Left ventricle myocardium superior (tissue), 1 donor: ENCODE measurements at places on chromosomes 4 and X. TPM values are rescaled to one million over a fixed set of nuclear protein-coding genes. Genes with fewer than 3 reads are reported as not detected.

Gene CHRDL1
- total RNA-seq = 4.4 TPM

Gene DIPK2B
- 20.8 TPM for total RNA-seq

Gene LRP2BP
- total RNA-seq = 2.4 TPM

DNA sequence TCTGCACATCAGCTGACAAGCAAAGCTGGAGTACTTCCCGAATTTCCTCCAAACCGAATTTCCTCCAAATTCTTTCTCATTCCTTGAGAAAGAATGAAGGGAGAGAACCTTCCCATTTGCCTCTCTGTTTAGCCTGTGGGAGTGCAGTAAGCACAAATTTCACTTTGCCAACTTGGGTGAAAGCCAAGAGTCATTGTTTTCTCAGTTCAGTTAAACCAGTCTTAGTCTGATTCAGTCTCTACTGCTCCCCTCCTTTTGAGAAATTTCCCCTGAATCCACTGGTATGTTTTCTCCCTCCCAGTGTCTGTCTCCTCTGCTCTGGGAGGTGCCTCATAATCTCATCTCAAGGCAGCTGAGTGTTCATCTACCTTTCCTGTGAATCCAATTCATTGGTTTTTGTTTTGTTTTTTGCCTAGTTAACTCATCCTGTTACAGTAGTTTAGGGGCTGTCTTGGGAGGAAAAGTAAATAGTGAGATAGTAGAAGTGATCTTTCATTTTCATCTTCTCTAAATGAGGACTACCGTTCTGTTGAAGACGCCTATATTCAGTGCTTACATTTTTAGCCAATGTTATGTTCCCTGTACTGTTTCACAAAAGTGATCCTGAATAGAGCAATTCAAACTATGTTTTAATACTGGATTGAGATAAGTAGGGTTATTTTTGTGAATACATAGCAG is 49.0 kb downstream of the SYTL5 start:
- DNase-seq = no peak

- DNase-seq = no peak
Observed at GRCh38 chr4:24690436-24690835, 104.9 kb upstream of the SOD3 start.

GRCh38 chrX:154074199-154074598 is 23.3 kb downstream of the MECP2 start:
- DNase-seq = no peak

DNA sequence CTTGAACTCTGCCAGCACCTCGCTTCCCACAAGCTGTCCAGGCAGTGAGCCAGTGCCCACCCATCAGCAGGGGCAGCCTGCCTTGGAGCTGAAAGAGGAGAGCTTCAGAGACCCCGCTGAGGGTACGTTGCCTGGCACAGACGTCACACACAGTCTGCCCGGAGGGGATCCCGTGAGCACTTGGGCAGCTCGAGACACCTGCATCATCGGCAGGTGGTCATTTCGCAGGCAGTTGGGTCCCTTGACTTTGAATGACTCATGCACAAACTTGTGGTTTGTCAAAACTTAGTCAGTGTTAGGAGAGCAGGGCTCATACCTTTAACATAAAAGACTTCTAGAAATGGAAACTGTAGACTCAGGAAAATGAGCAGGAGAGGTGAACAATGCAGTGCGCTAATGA is 9.9 kb downstream of the TACC3 start:
- DNase-seq = no peak

DNA sequence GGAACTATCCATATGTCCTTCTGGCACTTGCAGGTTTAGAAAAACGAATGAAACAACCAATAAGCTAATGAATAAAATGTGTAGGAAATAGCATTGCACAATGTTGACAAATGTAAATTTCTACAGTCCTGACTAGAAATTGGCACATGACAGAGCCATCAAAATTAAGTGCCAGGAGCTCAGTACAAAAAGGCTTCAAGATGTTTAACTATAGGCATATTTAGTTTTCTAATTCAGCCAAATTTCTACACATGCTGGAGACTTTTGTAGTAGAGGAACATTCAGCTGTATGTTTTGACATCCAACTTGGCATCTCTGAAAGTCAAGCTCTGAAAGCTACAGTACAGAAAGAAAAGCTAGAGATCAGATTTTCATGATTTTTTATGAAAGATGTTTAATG is 1999.4 kb upstream of the AGA start:
- no peak for DNase-seq

GRCh38 chrX:49934148-49934547 is 11.8 kb downstream of the CLCN5 start:
- DNase-seq = no peak

DNA sequence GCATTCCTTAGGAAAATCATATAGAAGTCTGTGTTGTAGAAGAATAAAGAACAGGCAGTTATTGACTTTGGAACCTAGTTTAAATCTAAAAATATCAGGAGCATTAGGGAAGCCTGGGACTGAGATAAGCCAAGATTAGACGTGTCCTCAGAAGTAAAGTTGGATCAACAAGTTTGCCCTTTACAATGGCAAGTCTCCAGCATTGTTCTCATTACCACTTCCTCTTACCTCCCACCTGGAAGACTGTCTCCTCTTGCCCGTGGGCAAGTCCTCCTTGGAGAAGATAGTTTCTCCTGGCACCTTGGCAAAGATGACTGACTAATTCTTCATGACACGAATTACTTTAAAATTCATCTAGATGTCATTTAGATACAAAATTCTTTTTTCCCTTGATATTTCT is 37.8 kb downstream of the CNKSR2 start:
- no peak for DNase-seq

GRCh38 chr4:15291122-15291521 is 136.7 kb upstream of the C1QTNF7 start:
- no peak for DNase-seq
